MCF 10A (cell line): ENCODE measurements at places on chromosomes 3 and 15.

DNA sequence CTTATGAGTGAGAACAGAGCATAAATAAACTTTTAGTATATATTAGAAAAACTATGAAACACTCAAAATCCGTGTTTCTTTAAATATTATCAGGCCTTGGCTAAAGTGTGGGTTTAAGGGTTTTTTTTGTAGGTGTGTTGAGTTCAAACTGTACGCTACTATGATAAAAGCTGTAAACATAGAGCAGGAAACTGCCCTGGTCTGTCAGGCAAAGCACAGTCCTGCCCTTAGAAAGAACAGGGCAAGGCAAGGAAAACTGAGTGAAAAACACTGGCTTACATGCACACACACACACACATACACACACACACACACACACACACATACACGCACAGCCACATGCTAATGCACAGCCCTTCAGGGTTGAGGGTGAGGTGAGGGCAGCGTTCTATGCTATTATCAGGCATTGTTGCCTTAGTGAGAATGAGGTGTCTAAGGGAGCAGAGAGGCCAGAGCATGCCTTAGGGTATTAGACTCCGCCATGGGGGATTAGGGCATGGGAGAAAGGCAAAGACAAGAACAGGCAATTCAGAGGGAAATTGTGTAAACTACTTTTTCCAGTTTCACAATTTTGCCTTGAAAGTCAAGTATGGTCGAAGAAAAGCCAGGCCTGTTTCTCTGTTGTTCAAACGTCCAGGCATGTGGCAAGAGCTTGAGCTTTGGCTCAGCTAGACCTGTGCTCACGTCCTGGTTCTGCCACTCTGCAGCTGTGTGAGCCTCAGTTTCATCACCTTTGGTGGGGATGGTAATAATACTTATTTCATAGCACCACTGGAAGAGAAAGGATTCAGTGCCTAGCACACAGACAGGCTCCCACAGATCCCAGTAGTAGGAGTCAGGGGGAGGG lies 36.3 kb upstream of the TPM1 start:
- no peaks in the 10 kb centered on the region for H3K36me3 ChIP-seq
- H3K27me3 ChIP-seq, result no peaks in the 10 kb centered on the region
- H3K4me1 ChIP-seq, result no peaks in the 10 kb centered on the region
- H3K27ac ChIP-seq, result no peak overlapping the region

GRCh38 chr15:65344214-65344913 lies 33.4 kb downstream of the IGDCC3 start:
- H3K27ac ChIP-seq, result no peak overlapping the region
- H3K27me3 ChIP-seq, result peaks cover 27% of the 10 kb centered on the region
- no peak overlapping the region for H3K4me3 ChIP-seq
- H3K4me1 ChIP-seq, result no peaks in the 10 kb centered on the region
- no peaks in the 10 kb centered on the region for H3K36me3 ChIP-seq

GRCh38 chr3:143326983-143327778 lies 207.6 kb downstream of the CHST2 start:
- H3K4me3 ChIP-seq, result no peak overlapping the region
- H3K36me3 ChIP-seq, result no peaks in the 10 kb centered on the region
- no peak overlapping the region for H3K27ac ChIP-seq
- no peaks in the 10 kb centered on the region for H3K27me3 ChIP-seq
- DNase-seq, result peak; percentile 24

- no peak for DNase-seq
- H3K4me1 ChIP-seq, result no peaks in the 10 kb centered on the region
- H3K36me3 ChIP-seq, result no peaks in the 10 kb centered on the region
- H3K27ac ChIP-seq, result no peak overlapping the region
- H3K27me3 ChIP-seq, result peaks cover 7% of the 10 kb centered on the region
These were observed 78.2 kb downstream of the LINGO1 start for GRCh38 chr15:77554306-77555080.

DNA sequence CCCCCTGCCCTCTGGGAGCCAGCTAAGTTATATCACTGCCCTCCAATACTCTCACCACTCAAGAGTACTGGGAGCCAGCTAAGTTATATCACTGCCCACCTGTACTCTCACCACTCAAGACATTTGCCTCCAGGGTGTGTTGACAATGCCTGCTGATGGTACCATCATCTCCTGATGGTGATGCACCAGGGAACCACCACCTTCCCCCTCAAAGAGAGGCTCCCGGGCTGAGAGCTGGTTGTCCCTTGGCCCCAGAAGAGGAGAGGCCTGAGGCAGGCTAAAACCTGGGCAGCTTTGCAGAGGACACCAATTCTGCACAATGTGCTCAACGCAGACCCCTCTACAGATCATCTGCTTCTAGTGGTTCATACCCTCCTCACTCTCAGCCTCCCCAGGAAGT lies 7.5 kb upstream of the HAPLN3 start:
- H3K36me3 ChIP-seq, result peaks cover 89% of the 10 kb centered on the region
- H3K4me1 ChIP-seq, result peaks cover 16% of the 10 kb centered on the region
- no peak for DNase-seq
- no peak overlapping the region for H3K27ac ChIP-seq
- no peaks in the 10 kb centered on the region for H3K27me3 ChIP-seq
- no peak overlapping the region for H3K4me3 ChIP-seq

DNA sequence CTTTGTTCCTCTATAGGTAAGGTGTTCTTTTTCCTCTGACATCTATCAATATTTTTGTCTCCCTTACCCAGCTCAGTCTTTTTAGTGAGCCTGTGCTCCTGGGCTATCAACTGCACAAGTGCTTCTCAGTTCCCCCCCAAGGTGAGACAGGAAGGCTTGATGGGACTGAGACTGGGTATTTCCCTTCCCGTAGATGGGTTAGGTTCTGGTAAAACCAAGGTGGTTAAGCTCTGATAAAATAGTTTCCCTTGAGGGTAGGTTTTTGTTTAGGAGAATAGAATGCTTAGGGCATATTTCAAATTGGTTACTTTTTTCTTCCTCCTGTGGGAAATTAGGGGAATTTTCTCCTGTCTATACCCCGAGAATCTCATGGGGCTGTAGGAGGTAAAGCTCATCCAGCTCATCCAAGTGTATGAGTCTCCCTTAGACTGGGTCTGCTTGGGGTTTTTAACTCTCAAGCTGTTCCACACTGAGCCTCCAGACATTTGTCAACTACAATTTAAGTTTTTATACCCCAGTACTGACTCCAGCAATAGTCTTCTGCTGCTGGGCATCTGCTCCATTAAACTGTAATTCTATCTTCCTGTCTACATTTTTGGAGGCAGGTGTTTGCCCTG lies 44.9 kb downstream of the OXSR1 start:
- H3K4me3 ChIP-seq, result no peak overlapping the region
- no peak for DNase-seq
- peaks cover 10% of the 10 kb centered on the region for H3K4me1 ChIP-seq

DNA sequence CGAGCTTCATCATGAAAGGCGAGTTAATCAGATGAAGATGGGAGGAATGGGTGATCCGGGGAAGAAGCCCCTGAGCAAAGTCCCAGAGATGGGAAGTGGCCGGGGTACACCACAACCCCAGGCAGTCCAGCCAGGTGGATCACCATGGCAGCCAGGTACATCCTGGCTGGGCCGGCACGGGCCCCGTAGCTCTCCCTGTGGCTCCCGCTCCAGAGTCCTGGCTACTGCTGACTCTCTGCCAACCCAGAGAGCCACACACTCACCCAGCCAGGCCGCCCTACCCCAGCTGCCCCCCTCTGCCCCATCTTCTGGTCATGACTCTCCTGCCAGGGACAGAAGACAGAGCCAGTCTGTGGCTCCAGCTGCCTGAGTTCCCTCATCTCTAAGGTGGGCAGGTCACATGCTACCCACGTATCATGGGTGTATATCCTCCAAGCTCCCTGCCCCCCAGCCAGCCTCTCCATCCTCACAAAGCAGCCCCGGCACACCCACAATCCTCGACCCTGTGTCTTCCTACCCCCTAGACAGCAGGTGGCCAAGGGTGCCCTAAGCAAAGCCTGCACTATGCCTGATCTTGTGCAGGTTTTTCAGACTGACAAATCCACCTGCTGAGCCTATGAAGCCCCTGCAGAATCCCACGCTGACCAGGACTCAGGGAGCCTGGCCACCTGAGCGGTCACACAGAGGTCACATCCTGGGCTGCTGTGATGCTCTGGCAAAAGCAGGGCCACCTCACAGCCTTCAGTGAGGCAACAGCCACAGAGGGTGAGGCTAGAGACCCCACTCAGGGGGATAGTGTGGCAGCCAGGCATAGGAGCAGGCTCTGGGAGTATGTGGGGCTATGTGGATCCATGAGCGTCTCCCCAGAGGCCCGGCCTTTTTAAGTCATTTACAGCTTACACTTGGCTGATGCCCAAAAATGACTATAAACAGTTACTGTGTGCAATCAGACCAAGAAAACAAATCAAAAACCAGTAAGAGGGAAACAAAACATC lies 13.2 kb downstream of the XXYLT1 start:
- H3K4me3 ChIP-seq, result no peak overlapping the region
- H3K4me1 ChIP-seq, result peaks cover 4% of the 10 kb centered on the region
- H3K27me3 ChIP-seq, result no peaks in the 10 kb centered on the region
- H3K27ac ChIP-seq, result no peak overlapping the region
- DNase-seq, result no peak

DNA sequence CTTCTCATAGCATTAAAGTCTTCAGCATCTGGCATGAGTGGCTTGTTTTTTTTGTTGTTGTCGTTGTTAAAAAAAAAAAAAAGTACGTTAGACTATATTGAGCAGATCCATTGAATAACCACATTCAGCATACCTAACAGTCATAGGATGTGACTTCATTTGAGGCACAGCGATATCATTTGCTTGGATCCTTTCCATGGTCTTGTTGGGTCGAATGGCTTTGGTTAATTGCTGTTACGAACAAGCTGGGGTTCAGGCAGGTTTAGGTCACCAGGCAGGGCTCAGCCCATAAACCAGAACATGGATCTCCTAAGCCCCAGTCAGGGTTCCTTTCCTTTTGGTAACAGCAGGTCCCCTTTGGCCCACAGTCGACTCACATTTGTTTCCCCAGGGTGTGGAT lies 76.2 kb downstream of the POLR2M start:
- H3K4me1 ChIP-seq, result peaks cover 6% of the 10 kb centered on the region
- no peak for DNase-seq
- no peak overlapping the region for H3K4me3 ChIP-seq
- no peaks in the 10 kb centered on the region for H3K27me3 ChIP-seq

DNA sequence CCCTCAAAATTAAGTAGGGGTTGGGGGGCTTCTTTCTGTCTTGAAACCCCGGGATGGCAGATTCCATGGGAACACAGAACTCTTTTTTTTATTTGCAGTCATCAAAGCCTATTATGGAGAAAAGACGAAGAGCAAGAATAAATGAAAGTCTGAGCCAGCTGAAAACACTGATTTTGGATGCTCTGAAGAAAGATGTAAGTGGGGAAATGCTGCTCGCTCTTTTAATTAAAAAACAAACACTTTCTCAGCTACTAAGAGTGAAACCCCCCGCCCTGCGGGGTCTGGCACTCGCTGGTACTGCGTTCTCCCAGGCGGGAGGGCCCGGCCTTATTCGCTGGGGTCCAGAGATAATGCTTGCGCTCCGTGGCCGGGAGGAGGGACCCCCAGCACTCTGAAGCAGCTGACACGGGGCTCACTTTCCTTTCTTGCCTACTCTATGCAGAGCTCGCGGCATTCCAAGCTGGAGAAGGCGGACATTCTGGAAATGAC lies 615 bp downstream of the HES1 start:
- peak overlapping the region; percentile 97 for H3K4me3 ChIP-seq
- peaks cover 36% of the 10 kb centered on the region for H3K36me3 ChIP-seq
- peaks cover 27% of the 10 kb centered on the region for H3K4me1 ChIP-seq
- H3K27me3 ChIP-seq, result no peaks in the 10 kb centered on the region

- H3K36me3 ChIP-seq, result no peaks in the 10 kb centered on the region
- H3K27ac ChIP-seq, result peak within 1 kb of the TSS; percentile 94
- no peaks in the 10 kb centered on the region for H3K27me3 ChIP-seq
- peak within 1 kb of the TSS; percentile 84 for H3K4me3 ChIP-seq
- DNase-seq, result peak; percentile 64
- H3K4me1 ChIP-seq, result peaks cover 49% of the 10 kb centered on the region
These were observed at the start of gene ALS2CL for GRCh38 chr3:46693038-46693891. TSS of gene ALS2CL (minus strand) at chr3:46693679. CDS start at chr3:46689440, 4,239 bp downstream.

GRCh38 chr3:173688216-173688842 lies 290.8 kb downstream of the NLGN1 start:
- no peak for DNase-seq
- H3K4me1 ChIP-seq, result peaks cover 7% of the 10 kb centered on the region
- H3K4me3 ChIP-seq, result no peak overlapping the region
- H3K36me3 ChIP-seq, result no peaks in the 10 kb centered on the region
- peaks cover 69% of the 10 kb centered on the region for H3K27me3 ChIP-seq

- DNase-seq, result peak; percentile 76
- peaks cover 18% of the 10 kb centered on the region for H3K4me1 ChIP-seq
- H3K4me3 ChIP-seq, result no peak overlapping the region
- H3K36me3 ChIP-seq, result no peaks in the 10 kb centered on the region
- no peaks in the 10 kb centered on the region for H3K27me3 ChIP-seq
These were observed 38.5 kb upstream of the SPTSSB start for GRCh38 chr3:161409858-161410257.

- no peaks in the 10 kb centered on the region for H3K4me1 ChIP-seq
- DNase-seq, result peak; percentile 42
- H3K4me3 ChIP-seq, result no peak overlapping the region
- H3K27ac ChIP-seq, result no peak overlapping the region
- no peaks in the 10 kb centered on the region for H3K36me3 ChIP-seq
- no peaks in the 10 kb centered on the region for H3K27me3 ChIP-seq
These were observed 103.9 kb upstream of the AKAP13 start for GRCh38 chr15:85276508-85276907.

- peak overlapping the region; percentile 54 for H3K27ac ChIP-seq
- no peaks in the 10 kb centered on the region for H3K27me3 ChIP-seq
- H3K36me3 ChIP-seq, result peaks cover 72% of the 10 kb centered on the region
- peaks cover 11% of the 10 kb centered on the region for H3K4me1 ChIP-seq
- H3K4me3 ChIP-seq, result no peak overlapping the region
These were observed 10.6 kb upstream of the ITPKA start for GRCh38 chr15:41483115-41483514.

GRCh38 chr3:25437953-25438352 lies 9.9 kb downstream of the RARB start:
- H3K4me3 ChIP-seq, result no peak overlapping the region
- no peaks in the 10 kb centered on the region for H3K4me1 ChIP-seq
- no peak for DNase-seq
- no peak overlapping the region for H3K27ac ChIP-seq
- no peaks in the 10 kb centered on the region for H3K36me3 ChIP-seq
- no peaks in the 10 kb centered on the region for H3K27me3 ChIP-seq

- no peaks in the 10 kb centered on the region for H3K36me3 ChIP-seq
- H3K27ac ChIP-seq, result no peak overlapping the region
- H3K27me3 ChIP-seq, result peaks cover 24% of the 10 kb centered on the region
- peaks cover 5% of the 10 kb centered on the region for H3K4me1 ChIP-seq
These were observed 3.8 kb downstream of the SKOR1 start for GRCh38 chr15:67828969-67829646.

DNA sequence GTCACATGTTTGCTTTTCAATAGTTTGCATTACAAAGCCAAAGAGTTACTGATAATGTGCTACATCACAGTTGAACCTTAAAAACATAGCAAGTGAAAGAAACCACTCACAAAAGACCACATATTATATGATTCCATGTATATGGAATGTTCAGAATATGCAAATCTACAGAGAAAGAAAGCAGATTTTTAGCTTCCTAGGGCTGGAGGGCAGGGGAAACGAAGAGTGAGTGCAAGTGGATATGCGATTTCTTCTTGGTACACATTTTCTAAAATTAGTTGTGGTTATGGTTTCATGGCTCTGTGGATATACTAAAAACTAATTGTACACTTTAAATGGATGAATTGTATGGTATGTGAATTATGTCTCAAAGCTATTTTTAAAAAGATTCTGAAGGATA lies 4.0 kb upstream of the GBE1 start:
- no peak for DNase-seq
- no peaks in the 10 kb centered on the region for H3K27me3 ChIP-seq
- H3K4me3 ChIP-seq, result no peak overlapping the region
